Heart right ventricle (tissue), 16 donors: ENCODE measurements at places on chromosomes 3 and 15.

DNA sequence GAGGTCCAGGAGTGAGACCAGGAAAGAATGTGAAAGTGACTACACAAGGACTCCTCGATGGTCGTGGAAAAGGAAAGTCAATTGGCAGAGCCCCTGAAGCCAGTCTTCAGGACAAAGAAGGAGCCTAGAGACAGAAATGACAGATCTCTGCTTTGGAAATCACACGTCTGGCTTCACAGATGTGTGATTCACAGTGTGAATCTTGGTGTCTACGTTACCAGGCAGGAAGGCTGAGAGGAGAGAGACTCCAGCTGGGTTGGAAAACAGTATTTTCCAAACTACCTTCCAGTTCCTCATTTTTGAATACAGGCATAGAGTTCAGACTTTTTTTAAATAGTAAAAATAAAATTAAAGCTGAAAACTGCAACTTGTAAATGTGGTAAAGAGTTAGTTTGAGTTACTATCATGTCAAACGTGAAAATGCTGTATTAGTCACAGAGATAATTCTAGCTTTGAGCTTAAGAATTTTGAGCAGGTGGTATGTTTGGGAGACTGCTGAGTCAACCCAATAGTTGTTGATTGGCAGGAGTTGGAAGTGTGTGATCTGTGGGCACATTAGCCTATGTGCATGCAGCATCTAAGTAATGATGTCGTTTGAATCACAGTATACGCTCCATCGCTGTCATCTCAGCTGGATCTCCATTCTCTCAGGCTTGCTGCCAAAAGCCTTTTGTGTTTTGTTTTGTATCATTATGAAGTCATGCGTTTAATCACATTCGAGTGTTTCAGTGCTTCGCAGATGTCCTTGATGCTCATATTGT, 6.0 kb downstream of the CCR2 start:
- DNase-seq: no peak

GRCh38 chr3:37475435-37475834, 301.1 kb upstream of the LRRFIP2 start:
- no peak for DNase-seq

- no peak for DNase-seq
Observed at GRCh38 chr3:106190296-106190695, 321.5 kb upstream of the CBLB start.

GRCh38 chr3:12175844-12176453, 17.2 kb upstream of the TIMP4 start:
- DNase-seq: peak; percentile 70

DNA sequence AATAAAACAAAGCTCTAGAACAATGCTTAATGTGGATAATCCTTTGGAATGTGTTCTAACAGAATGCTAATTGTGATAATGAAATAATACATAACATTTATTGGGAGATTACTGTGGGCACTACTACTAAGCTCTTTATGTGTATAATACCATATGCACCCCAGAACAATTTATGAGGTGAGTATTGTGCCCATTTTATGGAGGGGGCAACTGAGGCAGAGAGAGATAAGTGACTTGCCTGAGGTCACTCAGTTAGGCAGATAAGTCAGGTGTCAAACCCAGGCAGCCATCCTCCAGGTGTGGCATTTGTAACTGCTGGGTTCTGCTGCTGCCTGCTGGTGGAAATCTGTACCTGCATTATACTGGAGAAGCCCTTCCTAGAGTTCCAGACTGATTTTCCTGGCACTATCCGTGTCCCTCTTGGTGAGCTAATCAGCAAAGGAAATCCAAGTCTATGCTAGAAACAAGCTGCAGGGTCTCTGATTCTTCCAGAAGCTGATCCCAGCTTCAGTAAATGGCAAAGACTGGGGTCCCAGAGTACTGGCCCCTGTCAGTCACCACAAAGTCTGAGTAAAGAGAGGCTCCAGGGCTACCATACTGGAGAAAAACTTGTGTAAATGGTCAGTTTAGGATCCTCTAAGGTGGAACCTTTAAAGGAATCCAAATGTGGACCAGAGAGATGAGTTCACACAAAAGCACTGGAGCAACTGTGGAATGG, 22.6 kb upstream of the RBP1 start:
- no peak for DNase-seq

DNA sequence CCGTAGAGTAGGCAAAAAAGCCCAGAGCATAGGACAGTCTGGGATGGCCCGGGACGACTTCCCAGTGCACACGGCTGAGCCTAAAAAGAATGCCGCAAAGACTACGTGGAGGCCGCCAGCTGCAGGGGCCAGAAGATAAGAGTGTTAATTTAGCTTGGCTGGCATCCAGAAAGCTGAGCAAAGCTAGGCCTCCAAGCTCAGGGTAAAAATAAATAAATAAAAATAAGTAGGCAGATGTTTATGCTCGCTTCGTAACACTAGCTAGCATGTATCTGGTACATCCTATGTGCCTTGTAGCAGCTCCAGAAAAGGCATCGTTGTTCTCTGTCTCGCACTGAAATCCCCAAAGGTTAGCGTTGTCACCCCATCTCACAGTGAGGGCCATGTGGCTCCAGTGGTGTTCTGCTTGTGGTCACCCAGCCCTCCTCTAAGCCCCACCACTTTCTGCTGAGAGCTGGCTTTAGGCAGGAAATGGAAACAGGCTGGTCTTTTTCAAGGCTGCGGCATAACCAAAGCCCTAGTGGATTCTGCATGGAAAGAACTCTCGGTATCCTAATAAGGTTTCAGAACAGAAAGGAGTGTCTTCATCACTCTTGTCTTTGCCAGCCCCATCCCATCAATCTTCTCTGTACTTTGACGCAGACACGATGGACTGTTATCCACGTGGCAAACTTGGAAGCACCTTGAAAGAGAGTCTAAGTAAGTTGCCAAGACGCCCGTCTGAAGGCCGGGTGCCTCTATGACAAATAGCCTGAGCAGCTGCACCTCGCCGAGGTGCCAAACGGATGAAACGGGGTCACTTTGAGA, 58.1 kb upstream of the MEF2A start:
- peak; percentile 82 for DNase-seq

GRCh38 chr15:42069496-42070278, 24.7 kb downstream of the PLA2G4D start:
- no peak for DNase-seq
